Activated CD8-positive, alpha-beta memory T cell treated with anti-CD3 and anti-CD28 coated beads for 24 hours (primary cell): ENCODE measurements at places on chromosomes 16 and 17.

DNA sequence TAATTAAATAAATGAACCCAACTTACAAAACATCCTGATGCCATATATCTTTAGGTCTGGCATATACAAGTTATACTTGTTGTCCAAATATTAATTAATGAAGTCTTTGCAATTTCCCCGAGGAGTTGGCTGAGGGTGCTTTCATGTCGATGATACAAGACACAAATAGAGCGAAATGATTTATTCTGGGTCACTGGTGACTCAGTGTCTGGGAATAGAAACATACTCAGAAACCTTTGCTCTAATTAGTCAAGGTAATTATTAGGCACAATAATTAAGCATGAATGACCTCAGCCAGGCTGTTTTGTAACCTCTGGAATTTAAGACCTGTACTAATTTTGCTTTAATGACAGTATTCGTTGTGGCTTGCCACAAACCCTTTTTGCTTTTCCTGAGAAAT is 37.0 kb upstream of the HAPSTR1 start:
- no peak for DNase-seq

DNA sequence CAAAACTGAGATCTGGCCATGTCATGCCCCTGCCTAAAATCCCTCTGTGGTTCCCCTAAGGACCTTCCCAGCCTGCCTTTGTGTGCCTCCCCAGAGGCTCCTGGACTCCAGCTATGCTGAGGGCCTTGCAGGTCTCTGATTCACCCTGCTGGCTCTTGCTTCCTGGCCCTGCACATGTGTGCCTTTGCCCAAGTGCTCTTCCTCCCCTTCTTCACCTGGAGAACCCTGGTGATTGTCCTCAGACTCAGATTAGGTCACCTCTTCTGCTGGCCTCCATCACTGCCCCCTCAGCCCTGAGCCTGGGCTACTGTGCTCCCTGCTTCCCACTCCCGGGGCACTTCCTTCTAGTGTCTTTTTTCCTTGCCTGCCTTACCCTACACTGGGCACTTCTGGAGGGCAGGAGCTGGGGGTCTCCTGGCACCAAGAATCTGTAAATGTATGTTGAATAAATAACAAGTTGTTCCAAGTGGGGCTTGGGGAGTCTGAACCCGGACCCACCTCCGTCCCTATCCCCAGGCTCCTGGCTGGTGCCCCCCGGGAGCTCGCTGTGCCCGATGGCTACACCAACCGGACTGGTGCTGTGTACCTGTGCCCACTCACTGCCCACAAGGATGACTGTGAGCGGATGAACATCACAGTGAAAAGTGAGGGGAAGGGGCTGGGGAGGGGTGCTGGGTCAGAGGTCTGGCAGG is 7.8 kb downstream of the ITGA3 start:
- no peak for DNase-seq

GRCh38 chr16:69191136-69191535 is 4.2 kb downstream of the SNTB2 start:
- DNase-seq: no peak

- no peak for DNase-seq
These were observed 15.9 kb downstream of the ANKRD40 start for GRCh38 chr17:50691550-50692447.

DNA sequence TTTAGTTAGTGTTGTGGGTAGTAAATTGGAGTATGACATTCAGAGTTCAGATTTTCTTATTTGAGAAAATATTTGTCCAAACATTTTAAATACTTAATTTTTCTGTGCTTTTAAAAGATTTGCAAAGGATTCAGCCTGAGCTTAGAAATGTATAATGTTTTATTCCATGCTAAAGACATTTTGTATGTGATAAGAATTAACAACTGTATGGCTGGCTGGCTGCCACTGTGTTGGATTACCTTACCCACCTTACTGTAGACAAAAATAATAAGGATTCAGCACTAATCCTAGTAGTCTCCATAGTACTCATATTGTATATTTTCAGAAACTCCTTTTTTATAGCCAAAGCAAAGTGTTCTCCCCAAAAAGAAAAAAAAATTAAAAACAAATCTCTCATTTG is 74.8 kb downstream of the TANC2 start:
- no peak for DNase-seq
